ENCODE measurements at places on chromosomes 4 and X. TPM values are rescaled to one million over a fixed set of nuclear protein-coding genes. Genes with fewer than 3 reads are reported as not detected.

DNA sequence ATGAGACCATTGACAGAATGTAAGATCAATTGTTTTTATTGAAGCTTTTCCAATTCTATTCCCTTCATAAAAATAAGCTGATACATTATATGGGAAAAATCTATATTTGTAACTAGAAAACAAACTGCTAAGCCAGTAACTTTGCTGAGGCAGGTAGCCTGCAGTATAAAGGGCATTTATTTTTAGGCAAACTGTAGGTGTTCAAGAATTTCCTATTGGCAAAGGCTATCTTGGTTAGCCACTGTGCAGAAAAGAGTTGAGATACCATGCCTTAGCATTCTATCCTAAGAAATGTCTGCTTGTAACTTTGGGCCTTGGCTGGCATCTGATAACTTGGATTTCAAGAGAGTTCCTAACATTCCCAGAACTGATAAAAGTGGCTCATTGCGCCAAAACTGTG is 18.5 kb upstream of the PRRG1 start:
- no peak for DNase-seq

DNA sequence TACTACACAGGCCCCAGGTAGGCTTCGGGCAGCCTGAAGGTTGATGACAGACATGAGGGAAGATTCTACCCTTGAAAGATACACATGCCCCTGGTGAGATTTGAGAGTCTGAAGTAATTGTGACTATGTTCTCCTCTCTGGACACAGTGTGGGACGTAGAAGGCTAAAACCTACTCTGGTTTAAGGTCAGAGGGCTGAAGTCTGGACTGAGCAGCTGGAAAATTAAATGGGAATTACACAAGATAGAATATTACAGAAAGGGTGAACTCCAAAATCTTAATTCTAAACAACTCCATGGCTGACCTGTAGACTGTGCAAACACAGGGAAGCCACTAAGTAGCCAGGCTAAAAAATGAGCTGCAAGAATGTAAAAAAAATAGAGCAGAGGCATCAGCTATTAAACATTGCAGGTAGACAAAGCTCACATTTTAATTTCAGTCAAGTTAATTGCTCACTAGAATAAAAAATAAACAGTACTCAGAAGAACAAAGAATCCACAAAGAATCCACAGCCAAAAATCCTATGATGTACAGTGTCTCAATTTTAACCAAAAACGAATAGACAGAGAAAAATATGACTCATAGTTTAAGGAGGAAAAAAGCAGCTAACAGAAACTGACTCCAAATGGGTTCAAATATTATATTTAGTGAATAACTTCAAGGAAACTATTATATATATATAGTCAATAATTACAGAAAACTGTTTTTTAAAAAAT is 170.4 kb downstream of the PCDH18 start:
- DNase-seq = no peak

- DNase-seq = no peak
These were observed 72.1 kb upstream of the ETNPPL start for GRCh38 chr4:108834835-108835384.

GRCh38 chr4:76748649-76749048 is 149.3 kb downstream of the SOWAHB start:
- DNase-seq = no peak

GRCh38 chr4:140071806-140072205 is 82.2 kb downstream of the MAML3 start:
- no peak for DNase-seq

GRCh38 chrX:150719621-150720020 is 26.4 kb downstream of the MTMR1 start:
- no peak for DNase-seq

- DNase-seq = no peak
These were observed 121.3 kb downstream of the SNCA start for GRCh38 chr4:89715631-89716030.

GRCh38 chrX:135347381-135348016 is 38.2 kb downstream of the ETDC start:
- no peak for DNase-seq

DNA sequence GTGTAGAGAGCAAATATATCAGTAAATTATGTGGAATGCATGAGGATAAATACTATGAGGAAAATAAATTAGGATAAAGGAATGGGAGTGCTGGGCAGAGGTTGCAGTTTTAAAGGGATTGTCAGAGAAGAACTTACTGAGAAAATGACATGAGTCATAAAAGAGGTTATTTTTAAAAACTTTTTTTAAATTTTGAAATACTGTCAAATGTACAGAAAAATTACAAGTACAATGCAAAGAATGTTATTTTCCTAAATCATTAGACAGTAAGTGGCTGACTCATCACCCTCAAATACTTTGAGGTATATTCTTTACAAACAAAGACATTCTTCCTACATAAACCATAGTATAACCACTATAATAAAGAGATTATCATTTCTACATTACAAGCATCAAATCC is 29.8 kb upstream of the H2AZ1 start:
- no peak for DNase-seq

Gene CENPVL1
- total RNA-seq = 5.9 TPM

Gene DUX4
- not detected for total RNA-seq

Gene PRDM5
- total RNA-seq = 19.1 TPM

Gene DSPP
- not detected for total RNA-seq
